ENCODE measurements at places on chromosomes 11 and 22. TPM values are rescaled to one million over a fixed set of nuclear protein-coding genes. Genes with fewer than 3 reads are reported as not detected.

DNA sequence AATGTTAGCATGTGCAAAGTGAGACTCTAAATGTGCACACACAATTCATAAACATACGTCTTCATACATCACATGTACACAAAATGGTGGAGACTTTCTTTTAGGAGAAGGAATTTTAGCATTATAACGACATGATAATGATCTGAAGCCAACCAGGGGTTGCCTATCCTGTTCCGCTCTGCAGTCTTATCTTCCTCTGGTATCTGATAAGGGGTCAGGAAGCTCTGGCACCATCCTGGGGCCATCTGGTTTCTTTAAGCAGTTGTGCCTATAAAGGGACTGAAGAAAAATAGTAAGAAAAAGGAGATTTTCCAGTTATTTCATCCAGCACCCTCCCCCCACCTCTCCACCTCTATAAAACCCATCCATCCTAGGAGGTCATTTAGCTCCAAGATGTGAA, 5.8 kb upstream of the NUP50 start:
- H3K4me1 ChIP-seq, result peaks cover 15% of the 10 kb centered on the region
- no peak overlapping the region for H3K27ac ChIP-seq
- no peak overlapping the region for H3K4me3 ChIP-seq
- DNase-seq, result no peak

DNA sequence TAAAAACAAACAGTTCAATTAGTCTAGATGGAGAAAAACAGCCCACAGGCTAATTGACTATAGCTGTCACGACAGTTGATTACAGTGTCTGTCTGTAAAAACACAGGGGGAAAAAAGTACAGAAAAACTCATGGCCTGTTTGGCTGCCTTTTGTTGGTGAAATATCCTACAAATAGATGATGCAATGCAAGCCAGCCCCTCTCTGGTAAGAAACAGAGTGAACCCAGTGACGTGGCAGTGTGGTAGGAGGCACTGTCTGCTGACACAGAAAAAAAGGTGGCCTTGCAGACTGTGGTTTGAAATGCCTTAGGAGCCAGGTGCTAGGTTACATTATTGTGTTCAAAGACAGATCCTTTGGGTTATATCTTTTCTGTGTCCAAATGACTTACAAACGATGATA, 431.4 kb upstream of the CCDC90B start:
- H3K27me3 ChIP-seq, result no peaks in the 10 kb centered on the region
- no peak overlapping the region for H3K4me3 ChIP-seq
- no peaks in the 10 kb centered on the region for H3K4me1 ChIP-seq
- DNase-seq, result no peak

The ZNF280B gene
- 1.8 TPM for total RNA-seq

The CALCA gene
- not detected for total RNA-seq

- no peaks in the 10 kb centered on the region for H3K36me3 ChIP-seq
- peak; percentile 91 for DNase-seq
Measured at GRCh38 chr11:47847892-47848699, at the start of gene NUP160. Gene NUP160, minus strand, starts transcription at chr11:47848350. Its CDS starts 32 bp downstream, at chr11:47848318.

DNA sequence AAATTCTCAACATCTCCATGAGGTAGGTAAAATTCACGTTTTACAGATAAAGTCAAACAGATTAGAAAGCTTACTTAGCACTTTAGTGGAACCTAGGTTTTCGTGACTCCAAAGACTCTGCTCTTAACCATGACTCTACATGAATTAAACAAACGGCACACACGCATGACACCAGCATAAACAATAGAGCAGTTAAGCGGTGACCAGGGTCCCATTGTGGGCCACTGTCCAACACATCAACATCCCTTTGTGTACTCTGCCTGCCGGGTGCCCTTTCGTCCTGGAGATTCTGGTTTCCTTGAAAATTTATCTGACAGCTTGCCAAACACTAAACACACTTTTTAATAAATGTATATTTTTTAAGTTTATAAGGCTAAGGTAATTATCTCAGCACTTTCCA, 941.7 kb downstream of the OPCML start:
- no peaks in the 10 kb centered on the region for H3K27me3 ChIP-seq
- peaks cover 7% of the 10 kb centered on the region for H3K4me1 ChIP-seq
- H3K27ac ChIP-seq, result no peak overlapping the region
- no peaks in the 10 kb centered on the region for H3K36me3 ChIP-seq
- no peak for DNase-seq

DNA sequence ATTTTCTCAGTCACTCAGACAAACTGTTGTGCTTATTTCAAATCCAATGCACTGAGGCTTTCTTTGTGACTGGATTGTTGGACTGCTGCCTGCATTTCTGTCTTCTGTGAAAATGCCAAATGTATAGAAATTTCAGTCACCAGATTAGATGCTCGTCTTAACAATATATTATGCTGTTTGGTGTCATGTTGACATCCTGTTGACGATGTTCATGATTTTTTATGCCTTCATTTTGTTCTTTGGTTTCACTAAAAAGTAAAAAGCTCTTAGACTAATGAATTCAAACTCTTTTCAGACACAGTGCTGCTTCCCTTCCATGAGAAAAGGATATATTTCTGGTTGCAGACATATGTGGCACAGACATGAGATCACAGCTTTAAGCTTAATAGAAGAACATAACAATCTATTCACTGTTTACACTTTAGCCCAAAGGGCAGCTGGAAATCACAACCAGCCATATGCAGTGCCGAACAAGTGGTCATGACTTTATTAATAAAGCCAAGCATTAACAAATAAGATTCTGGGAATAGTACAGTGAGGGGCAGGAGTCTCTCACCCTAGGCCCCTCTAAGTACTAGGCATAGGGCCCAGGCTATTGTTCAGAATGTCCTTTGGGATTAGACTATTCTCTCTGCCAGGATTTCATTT, 9.4 kb upstream of the SOX6 start:
- no peaks in the 10 kb centered on the region for H3K36me3 ChIP-seq
- no peak overlapping the region for H3K4me3 ChIP-seq
- H3K27ac ChIP-seq, result no peak overlapping the region
- H3K27me3 ChIP-seq, result peaks cover 2% of the 10 kb centered on the region

DNA sequence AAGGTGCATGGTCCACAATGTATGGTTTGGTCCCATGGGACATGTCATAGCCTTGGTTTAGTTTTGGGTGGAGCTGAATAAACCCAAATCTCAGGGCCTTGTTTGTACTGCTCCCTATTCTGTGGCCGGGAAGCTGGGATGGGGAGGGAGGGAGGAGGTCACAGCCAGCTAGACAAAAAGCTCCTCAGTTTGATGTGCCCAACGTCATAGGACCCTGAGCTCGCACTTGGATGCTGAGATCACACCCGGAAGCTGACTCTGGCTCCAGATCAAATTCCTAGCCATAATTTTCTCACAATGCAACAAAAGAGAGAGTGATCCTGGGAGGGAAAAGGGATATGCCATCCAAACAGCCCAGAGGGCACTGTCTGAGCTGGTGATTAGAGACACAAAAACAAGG, 1.5 kb downstream of the HSPB2 start:
- H3K27me3 ChIP-seq, result no peaks in the 10 kb centered on the region
- H3K36me3 ChIP-seq, result peaks cover 5% of the 10 kb centered on the region
- DNase-seq, result no peak
- no peak overlapping the region for H3K27ac ChIP-seq
- no peak overlapping the region for H3K4me3 ChIP-seq

GRCh38 chr11:927871-928270, 2.2 kb downstream of the AP2A2 start:
- no peak for DNase-seq
- H3K4me1 ChIP-seq, result peaks cover 21% of the 10 kb centered on the region
- peaks cover 4% of the 10 kb centered on the region for H3K36me3 ChIP-seq
- H3K4me3 ChIP-seq, result peak overlapping the region; percentile 96
- peaks cover 13% of the 10 kb centered on the region for H3K27me3 ChIP-seq

The OR6A2 gene
- 0.56 TPM for total RNA-seq

GRCh38 chr11:33721426-33721825, 14.8 kb downstream of the CD59 start:
- H3K27me3 ChIP-seq, result peaks cover 10% of the 10 kb centered on the region
- H3K4me1 ChIP-seq, result peaks cover 54% of the 10 kb centered on the region
- no peak for DNase-seq
- H3K36me3 ChIP-seq, result peaks cover 10% of the 10 kb centered on the region

GRCh38 chr11:64057890-64058289, 22.2 kb downstream of the FLRT1 start:
- H3K4me3 ChIP-seq, result no peak overlapping the region
- no peak for DNase-seq

DNA sequence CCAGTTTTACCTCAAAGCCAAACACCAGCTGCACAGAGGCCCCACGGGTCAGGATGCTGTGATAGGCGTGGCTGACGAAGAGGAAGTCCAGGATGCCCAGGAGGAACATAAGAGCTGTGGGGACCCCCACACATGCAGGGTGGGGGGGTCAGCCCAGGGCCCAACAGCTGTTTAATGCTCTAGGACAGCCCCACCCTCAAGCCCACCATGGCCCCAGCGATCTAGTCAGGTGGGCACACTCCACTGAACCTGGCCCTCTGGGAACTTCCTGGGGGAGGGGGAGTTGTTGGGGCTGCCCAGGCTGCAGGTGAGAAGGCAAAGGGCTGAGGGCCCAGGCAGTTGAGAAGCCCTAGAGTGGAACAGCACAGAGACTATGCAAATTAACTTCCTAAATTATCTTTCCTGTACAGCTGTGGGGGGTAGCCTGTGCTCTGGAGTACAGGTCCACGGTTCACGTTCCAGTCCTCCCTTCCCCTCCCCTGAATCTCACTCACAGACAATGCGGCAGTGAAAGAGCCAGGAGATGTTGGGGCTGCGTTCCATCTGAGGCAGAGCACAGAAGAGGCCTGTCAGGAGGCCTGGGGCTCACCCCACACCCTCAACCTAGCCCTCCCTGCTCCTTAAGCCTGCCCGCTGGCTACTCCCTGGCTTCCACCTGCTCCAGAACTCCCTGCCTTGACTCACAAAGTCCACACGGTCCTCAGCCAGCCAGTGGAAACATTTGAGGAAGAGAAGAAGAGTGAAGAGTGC, 1.9 kb downstream of the SYVN1 start:
- peaks cover 6% of the 10 kb centered on the region for H3K27me3 ChIP-seq
- H3K36me3 ChIP-seq, result no peaks in the 10 kb centered on the region
- H3K27ac ChIP-seq, result peak overlapping the region; percentile 99
- peaks cover 15% of the 10 kb centered on the region for H3K4me1 ChIP-seq
- H3K4me3 ChIP-seq, result peak overlapping the region; percentile 97

The DGCR2 gene
- total RNA-seq, result 68.7 TPM

DNA sequence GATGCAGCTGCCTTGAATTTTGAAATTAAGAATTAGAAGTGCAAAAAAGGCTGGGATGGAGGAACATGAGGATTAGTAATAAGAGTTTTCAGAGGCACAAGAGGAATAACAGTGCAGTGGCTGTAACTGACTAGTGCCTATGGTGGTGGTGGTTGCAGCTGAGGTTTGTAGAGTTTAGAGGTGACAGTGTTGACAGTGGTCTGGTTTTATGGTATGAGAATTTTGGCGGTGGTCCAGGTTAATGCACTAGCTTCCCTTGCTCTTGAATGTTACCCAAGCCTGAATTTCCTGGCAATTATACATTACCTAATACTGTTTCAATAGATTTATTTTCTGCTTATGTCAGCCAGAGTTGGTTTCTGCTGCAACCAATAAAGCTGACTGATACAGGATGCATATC, 112.8 kb upstream of the C11orf87 start:
- H3K27ac ChIP-seq, result no peak overlapping the region
- H3K4me1 ChIP-seq, result no peaks in the 10 kb centered on the region
- no peaks in the 10 kb centered on the region for H3K27me3 ChIP-seq
- no peaks in the 10 kb centered on the region for H3K36me3 ChIP-seq

DNA sequence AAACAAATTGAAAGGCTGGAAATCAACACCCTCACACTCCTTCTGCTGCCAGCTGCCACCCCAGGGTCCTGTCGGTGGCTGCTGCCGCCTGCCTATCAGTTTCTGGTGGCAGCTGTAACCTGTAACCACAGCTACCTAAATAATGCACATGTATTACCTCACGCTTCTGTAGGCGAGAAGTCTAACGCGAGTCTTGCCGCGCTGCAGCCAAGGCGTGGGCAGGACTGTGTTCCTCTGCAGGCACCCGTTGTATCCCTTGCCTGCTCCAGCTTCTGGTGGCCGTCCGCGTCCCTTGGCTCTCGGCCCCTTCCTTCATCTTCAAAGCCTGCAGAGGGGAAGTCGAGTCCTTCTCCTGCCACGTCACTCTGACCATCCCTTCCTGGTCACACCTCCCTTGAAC, 44.1 kb upstream of the GCAT start:
- peaks cover 5% of the 10 kb centered on the region for H3K27me3 ChIP-seq
- no peak overlapping the region for H3K4me3 ChIP-seq
- H3K4me1 ChIP-seq, result peaks cover 14% of the 10 kb centered on the region
- DNase-seq, result no peak
- H3K27ac ChIP-seq, result no peak overlapping the region

DNA sequence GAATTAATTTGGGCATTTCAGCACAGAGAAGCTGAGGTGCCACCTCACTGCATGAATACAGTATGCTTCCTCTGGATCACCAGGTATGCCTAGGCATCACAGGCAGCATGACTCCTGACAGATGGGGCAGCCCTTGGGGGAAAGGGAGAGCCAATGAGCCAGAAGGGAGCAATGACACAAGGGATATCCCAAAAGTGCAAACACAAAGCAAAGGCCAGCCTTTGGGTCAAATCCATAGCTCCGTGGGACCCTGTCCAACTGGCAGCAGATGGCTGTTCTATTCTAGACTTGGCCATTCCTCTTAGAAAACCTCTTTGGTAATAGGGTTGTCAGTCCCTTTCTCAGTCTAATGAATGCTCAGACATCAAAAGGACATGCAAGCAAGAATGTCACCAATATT, 73.3 kb downstream of the SERGEF start:
- peaks cover 25% of the 10 kb centered on the region for H3K4me1 ChIP-seq
- peak overlapping the region; percentile 68 for H3K4me3 ChIP-seq
- no peaks in the 10 kb centered on the region for H3K27me3 ChIP-seq
- peaks cover 17% of the 10 kb centered on the region for H3K36me3 ChIP-seq
- no peak for DNase-seq

DNA sequence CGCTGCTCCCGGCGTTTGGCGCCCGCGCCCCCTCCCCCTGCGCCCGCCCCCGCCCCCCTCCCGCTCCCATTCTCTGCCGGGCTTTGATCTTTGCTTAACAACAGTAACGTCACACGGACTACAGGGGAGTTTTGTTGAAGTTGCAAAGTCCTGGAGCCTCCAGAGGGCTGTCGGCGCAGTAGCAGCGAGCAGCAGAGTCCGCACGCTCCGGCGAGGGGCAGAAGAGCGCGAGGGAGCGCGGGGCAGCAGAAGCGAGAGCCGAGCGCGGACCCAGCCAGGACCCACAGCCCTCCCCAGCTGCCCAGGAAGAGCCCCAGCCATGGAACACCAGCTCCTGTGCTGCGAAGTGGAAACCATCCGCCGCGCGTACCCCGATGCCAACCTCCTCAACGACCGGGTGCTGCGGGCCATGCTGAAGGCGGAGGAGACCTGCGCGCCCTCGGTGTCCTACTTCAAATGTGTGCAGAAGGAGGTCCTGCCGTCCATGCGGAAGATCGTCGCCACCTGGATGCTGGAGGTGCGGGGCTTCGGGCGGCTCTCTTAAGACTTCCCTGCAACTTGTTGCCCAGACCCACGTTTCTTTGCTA, at the start of gene CCND1:
CCND1 (plus strand) TSS at position 162 of the 587 bp plus-strand sequence; CDS start at position 320, 158 bp downstream.
- H3K27ac ChIP-seq, result no peak within 1 kb of the TSS
- peak; percentile 74 for DNase-seq
- H3K4me1 ChIP-seq, result peaks cover 5% of the 10 kb centered on the region

GRCh38 chr22:50076646-50077535, 8.3 kb downstream of the MLC1 start:
- peaks cover 4% of the 10 kb centered on the region for H3K4me1 ChIP-seq
- no peaks in the 10 kb centered on the region for H3K27me3 ChIP-seq
- H3K4me3 ChIP-seq, result no peak overlapping the region
- DNase-seq, result no peak
